ELF-1 (cell line): ENCODE measurements at places on chromosomes 5 and 9.
A peak's percentile ranks its signal among the peaks of the same experiment; 100 is the strongest.

DNA sequence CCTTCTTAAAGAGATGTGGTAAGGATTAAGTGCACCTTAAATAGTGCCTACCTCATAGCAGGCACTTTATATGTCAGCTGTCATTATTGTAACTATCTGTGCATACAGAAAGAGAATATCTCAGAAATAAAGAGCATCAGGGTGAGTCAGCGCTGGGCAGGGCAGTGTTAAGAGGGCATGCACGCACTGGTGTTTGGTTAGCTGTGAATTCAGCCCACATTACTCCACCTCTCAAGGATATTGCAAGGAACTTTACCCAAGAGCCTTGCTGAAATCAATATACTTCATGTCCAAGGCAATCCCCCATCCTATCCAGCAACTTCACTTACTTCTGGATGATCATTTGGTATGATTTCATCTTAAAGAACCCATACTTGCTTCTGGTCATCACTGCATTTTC is 300.9 kb downstream of the NTRK2 start:
- no peak for DNase-seq

GRCh38 chr9:137417161-137418021 is 5.6 kb downstream of the EXD3 start:
- peak; percentile 39 for DNase-seq

DNA sequence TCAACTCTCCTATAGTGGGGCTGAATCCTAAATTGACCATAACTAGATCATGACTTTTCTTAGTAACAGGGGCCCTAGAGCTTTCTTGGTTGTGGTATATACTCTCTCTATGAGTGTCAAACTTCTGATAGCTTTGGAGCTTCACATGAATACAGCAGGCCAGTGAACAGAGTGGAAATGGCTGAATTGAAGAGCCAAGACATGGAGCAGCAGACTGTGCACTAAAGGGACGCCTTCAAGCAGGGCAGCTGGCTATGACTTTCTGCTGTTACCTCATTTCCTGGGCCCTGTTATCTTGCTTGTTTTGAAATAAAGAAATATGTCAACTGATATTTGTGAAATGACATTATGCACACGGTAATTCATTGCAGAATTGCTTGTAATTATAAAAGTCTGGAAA is 16.4 kb downstream of the CDO1 start:
- no peak for DNase-seq

DNA sequence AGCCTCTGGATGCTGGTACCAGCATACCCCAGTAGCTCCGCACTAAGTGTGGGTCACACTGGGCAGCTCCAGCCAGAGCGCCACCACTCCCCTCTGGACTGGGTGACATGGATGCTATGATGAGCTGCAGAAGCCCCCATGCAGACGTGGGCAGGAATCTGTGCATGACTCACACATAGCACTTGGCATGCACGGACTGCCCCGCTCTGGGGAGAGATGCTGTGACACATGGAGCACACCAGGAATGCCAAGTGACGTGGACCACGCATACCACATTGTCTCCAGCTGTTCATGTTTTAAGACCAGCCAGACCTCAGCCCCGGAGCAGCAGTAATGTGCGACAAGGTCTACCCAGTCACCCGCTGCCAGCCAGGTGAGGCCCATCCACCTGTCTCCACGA is 64.1 kb downstream of the SEMA4D start:
- DNase-seq, result no peak

DNA sequence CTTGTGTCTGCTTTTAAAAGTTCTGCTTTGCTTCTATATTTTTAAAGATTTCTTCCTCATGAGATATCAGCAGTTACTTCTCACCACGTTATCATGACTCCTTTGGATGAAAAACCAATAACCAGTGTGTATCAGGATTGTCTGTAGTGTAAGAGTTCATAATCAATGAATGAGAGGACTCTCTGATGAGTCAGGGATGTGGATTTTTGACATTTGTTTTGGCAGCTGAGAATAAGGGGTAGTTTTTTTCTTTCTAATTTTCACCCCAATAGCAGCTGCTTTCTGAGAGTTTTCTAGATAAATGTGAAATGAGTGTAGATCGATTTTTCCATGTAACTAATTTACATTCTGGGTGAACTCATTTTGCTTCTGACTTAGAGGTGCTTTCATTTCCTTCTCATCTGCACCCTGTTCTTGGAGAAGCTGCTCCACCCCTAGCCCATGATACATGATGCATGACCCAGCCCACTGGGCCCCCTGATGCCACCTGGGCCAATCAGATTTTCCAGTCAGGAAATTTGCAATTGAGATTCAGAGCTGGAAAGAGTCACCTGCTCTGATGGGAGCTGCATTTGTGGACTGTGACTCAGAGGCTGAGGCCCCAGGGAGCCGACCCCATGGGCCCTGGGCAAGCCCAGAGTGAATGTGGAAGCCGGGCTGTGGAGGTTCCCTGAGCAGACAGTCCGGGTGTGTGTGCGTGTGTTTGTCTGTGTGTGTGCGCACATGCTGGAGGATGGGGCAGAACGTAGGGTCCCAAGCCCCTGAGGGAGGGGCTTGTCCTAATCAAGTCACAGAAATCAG is 159.3 kb downstream of the RGS3 start:
- DNase-seq, result peak; percentile 86

GRCh38 chr5:150055326-150056074 is 30.9 kb downstream of the CSF1R start:
- no peak for DNase-seq

- peak; percentile 64 for DNase-seq
Measured at GRCh38 chr9:83327323-83327722, 210.9 kb downstream of the FRMD3 start.

DNA sequence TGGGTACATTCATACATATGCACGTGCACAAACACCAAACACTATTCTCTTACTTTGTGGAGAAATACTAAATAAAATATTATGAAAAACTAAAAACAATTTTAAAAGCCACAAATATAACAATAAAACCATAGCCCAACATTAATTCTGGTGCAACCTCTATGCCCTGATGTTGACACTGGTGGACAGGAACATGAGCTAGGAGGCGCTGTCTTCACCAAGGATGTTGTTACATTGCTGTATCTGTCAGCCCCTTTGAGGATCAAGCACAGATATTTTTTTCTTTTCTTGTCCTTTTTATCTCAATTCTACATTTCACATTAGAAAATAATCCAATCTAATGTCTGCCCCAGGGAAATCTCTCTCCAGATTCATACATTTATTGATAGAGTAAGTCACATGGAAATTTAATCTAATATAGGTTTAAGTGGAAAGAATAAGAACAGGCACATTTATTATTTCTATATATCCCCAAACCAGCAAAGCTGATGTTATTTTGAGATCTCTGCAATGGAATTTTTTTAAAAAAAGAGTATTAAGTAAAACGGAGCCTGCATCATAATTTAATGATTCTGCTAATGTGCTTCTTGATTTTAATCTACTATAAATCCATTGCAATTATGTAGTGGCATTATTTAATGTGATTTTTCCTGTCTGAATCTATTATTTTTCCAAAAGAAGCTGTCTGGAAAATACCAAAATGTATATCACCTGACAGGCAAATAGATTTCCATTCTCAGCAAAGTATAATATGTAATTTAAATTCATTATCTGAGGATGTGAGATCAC is 716.5 kb downstream of the MTRR start:
- DNase-seq, result no peak

- DNase-seq, result no peak
Measured at GRCh38 chr5:15550502-15551112, 50.6 kb downstream of the FBXL7 start.

- peak; percentile 40 for DNase-seq
Measured at GRCh38 chr5:145471831-145472612, 363.1 kb downstream of the PRELID2 start.
